Subcutaneous adipose tissue (tissue), 4 donors: ENCODE measurements at places on chromosomes 6 and 20. TPM values are rescaled to one million over a fixed set of nuclear protein-coding genes. Genes with fewer than 3 reads are reported as not detected.

Gene XPO5
- 15.6 TPM for total RNA-seq

Gene C6orf15
- not detected for total RNA-seq

Gene DIDO1
- 51.3 TPM for total RNA-seq

Gene MEI4
- total RNA-seq = under 0.01 TPM

Gene NECAB3
- total RNA-seq = 23.6 TPM
